ENCODE measurements at places on chromosomes 5 and 9.

DNA sequence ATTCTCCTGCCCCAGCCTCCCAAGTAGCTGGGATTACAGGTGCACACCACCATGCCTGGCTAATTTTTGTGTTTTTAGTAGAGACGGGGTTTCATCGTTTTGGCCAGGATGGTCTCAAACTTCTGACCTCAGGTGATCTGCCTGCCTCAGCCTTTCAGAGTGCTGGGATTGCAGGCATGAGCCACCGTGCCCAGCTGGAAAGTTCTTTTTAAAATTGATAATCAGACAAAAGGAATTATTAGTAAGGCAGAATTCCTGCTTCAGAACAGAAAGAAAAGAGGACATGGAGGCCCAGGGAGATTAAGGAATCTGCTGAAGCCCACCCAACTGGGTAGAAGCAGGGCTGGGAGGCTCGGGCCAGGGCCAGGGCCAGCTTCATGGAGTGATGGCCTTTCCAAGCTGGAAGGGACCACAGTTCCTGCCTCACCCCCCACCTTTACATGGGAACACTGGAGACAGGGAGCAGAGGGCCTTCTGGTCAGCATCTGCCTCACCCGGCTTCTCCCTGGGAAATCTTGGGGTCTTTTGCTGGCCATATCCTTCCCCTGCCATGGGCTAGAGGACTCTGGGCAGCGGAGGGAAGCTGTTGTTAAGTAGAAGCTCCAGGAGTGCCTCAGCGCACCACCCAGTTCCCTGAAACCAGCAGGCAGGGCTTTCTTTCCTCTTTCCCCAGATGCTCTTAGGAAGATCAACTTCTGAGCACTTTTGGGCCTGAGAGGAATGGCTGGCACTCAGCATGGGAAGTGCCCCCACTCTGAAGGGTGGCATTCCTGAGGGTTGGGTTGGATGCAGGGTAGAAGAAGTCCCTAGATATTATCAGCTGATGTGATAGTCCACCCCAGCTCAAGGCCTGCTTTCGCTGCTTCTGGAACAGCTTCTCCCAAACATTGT is 70.1 kb downstream of the RGS3 start:
- peak; percentile 35 for ATAC-seq

GRCh38 chr9:105355781-105356180 is 92.1 kb upstream of the FSD1L start:
- no peak for ATAC-seq

- ATAC-seq, result no peak
Measured at GRCh38 chr5:79581535-79581934, 30.7 kb upstream of the TENT2 start.

DNA sequence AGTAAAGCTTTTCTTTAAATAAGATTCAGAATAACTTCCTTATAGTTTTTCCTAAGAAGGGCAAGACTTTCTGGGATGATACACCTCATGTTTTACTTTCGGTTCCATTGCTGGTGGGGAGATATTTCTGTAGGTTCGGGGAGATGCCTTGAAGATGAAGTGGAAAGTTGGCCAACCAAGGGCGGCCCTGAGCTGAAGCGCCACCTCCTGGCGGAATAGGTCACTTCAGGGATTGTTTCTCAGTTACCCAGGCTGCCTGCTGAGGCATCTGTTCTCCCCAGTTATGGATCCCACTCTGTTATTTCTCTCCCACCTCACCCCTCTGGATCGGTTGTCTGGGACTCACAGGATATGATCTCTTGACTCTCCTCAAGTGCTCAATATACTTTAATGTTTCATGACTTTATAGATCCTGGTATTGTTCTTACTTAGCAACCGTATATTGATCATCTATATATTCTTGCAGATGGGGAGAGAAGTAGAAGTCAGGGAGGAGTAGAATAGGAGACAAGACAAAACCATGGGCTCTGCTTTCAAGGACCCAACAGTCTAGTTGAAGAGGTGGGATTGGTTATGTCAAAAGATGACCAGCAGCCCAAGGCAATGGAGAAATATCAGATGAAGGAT is 23.4 kb downstream of the MEGF10 start:
- ATAC-seq, result peak; percentile 96

DNA sequence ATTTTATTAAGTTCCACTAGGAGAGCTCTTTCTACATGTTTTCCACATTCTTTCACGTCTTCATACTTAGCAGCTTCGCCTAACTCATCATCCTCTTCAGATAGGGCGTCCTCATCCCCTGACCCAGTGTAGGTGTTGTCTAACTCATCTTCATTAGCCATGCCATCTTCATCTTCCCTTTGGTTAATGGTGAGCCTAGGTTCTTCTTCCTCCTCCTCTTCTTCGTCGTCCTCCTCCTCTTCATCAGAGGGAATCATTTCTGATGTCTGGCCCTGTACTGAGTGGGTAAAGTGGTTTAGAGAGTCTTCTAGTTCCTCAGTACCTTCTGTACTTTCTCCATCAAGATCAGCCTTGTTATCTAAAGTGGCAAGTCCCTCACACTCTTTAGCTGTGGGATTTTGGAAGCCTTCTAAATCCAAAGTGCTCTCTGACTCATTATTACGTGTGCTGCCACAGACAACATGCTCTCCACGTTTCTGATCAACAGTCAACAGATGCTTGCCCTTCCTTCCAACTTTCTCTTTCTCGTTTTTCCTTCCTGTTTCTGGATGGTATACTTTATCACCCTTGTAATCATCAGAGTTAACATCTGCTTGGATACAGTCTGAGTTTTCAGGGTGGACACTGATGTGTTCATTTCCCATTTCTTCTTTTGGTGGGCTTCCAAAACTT is 31.1 kb downstream of the TUT7 start:
- ATAC-seq, result peak; percentile 50

GRCh38 chr9:130543859-130544258 is 35.5 kb upstream of the FUBP3 start:
- no peak for ATAC-seq

DNA sequence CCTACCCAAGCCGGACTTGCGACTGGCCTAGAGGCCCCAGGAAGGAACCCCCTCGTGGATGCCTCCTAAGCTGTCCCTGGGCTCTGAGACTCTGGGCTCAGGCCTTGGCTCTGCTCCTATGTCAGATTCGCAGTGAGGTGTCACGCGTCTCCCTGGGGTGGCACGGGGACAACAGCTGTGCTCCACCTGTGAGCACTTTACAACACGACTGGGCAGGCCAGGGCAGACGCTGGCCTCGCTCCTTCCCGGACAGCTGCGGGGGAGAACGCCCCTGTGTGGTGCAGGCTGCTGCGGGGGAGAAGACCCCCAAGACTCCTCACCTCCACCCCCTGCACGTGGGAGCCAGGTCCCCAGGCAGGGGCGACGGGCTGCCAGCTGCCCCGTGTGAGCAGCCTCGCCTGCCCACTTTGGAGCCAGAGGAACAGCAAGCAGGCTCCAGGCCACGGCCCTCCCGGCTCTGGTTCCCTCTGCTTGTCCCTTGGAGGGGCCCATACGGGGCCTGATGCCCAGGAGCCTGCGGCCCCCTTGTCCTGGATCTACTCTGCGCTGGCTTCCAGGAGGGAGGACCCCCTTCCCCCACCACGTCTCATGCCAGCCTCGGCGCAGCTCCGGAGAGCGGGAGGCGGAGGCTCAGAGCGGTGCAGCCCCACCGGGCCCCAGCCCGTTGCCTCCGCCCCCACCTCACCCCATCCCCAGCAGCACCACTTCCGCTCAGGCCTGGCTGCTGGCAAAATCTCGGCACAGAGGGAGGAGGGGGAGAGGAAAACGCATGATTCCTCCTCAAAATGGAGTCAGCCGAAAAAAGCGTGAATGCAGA is 36.0 kb downstream of the SARDH start:
- ATAC-seq, result no peak

Measured in SK-N-SH treated with all-trans-retinoic acid at 6 μM for 48 hours (cell line).